Activated naive CD4-positive, alpha-beta T cell (primary cell): ENCODE measurements at places on chromosomes 5 and 9.

DNA sequence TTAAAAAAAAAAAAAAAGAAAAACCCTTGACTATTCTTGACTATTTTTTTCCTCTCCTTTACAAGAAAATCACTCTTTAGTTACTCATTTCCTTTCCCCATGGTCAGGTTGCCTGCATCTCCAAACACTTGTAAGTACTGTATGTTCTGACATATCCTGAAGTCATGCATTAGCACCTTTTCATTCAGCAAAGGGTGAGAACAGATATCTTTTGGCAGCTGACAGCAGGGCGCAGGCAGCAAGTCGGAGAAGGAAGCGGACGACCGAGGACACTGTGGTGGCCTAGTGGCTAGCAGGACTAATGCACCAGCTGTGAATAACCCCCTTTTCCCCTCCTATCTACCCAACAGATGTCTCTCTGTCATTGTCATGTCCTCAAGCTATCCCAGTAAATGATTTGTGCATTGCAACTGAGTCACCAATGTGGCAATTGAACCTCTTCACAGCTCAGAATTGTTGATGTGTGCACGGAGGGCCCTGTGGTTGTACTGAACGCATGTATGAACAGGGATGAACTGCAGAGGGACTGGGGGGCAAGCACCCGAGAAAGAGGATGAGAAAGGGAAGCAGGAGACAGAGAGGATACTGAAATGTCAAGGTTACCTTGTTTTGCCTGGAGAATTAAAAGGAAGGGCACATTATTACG, 996.0 kb upstream of the ARRDC3 start:
- DNase-seq: no peak

GRCh38 chr5:151153766-151154272, 3.8 kb downstream of the ANXA6 start:
- no peak for DNase-seq

- DNase-seq: no peak
Observed at GRCh38 chr9:129023036-129023907, 4.9 kb downstream of the SH3GLB2 start.

GRCh38 chr5:95334900-95335538, 50.1 kb upstream of the MCTP1 start:
- no peak for DNase-seq

DNA sequence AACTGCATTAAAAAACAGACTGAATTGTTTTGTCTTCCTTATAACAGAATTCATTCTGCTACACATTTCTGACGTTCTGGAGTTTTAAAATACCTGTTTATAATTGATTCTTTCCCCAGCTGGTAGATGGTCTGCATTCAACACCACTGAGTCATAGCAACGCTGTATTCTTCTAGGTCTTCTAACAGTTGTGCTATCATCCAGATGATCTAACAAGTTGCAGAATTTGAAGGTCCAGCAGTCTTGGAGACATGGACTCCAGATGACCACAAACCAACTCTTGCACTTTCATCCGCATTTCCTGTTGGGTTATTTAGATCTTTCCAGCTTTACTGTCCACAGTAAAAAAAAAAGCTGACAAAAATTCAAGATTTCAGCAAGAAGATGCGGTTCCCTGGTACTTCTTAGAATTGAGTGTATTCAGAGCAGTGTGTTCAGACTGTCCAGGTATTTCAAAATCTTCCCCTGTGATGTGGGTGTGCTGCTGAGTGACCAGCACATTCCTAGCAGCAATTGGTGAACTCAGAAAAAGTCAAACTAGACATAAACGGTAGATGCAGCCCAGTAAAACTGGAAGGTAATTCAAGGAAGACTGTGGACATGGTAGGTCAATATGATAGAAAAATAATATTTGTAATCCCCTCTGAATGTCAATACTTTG, 50.2 kb downstream of the CSNK1A1 start:
- no peak for DNase-seq

GRCh38 chr5:561408-561807, 37.2 kb upstream of the SLC9A3 start:
- no peak for DNase-seq
